ENCODE measurements at places on chromosomes 7 and 10. TPM values are rescaled to one million over a fixed set of nuclear protein-coding genes. Genes with fewer than 3 reads are reported as not detected.
A peak's percentile ranks its signal among the peaks of the same experiment; 100 is the strongest.

Gene CNPY1
- total RNA-seq: not detected

Gene A1CF
- total RNA-seq: not detected

Gene WNT2
- 4.7 TPM for total RNA-seq

Gene ZNF727
- total RNA-seq: 6.3 TPM

Gene HOXA5
- 8.0 TPM for total RNA-seq

Gene SPDYE5
- total RNA-seq: not detected

Gene AKR1C4
- total RNA-seq: not detected

- H3K4me3 ChIP-seq: no peak overlapping the region
- DNase-seq: no peak
- H3K4me1 ChIP-seq: no peaks in the 10 kb centered on the region
These were observed 216.1 kb downstream of the TWIST1 start for GRCh38 chr7:18901351-18901750.

DNA sequence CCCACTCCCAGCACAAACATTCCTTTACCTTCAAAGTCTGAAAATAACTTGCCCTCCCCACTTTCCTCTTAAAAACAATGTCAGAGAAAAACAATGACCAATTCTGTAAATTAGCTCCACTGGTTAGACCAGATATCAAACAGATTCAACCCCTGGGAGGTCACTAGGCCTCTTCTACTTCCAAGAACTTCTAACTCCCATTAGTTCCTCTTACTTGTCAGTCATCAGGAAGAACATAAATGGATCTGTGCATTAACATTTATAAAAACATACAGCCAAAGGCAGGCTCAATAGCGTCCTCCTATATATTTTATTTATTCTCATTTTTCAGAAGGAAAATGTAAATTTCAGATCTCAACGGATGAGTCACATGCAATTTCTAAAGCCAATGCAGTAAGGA is 2.2 kb downstream of the ELAPOR2 start:
- H3K4me1 ChIP-seq: no peaks in the 10 kb centered on the region
- no peak for DNase-seq
- no peak overlapping the region for H3K4me3 ChIP-seq

- H3K27me3 ChIP-seq: no peaks in the 10 kb centered on the region
- H3K27ac ChIP-seq: no peak overlapping the region
- peak; percentile 64 for DNase-seq
These were observed 5.7 kb upstream of the GDI2 start for GRCh38 chr10:5818894-5819293.

- no peaks in the 10 kb centered on the region for H3K27me3 ChIP-seq
- no peak overlapping the region for H3K27ac ChIP-seq
- H3K4me1 ChIP-seq: no peaks in the 10 kb centered on the region
- no peak for DNase-seq
These were observed 50.6 kb upstream of the CYP2C18 start for GRCh38 chr10:94632954-94633353.

DNA sequence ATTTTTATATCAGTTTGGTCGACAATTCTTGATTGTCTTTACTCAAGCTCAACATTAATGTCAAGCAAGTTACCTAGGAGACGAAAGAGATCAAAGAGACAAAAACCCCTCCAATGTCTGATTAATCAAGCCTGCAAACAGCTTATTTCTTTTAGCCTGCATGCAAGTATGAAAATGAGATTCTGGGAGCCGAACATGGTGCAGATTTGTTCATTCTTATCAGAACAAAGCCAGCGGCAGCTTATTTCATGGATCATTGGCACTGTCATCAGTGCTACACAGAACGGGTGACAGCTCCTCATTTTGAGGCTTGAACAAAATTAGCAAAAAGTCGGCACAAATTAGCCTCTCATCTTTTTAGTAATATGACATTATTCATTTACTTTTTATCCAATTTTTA is 26.5 kb downstream of the FAM204A start:
- H3K27ac ChIP-seq: no peak overlapping the region
- H3K27me3 ChIP-seq: no peaks in the 10 kb centered on the region
- no peak overlapping the region for H3K4me3 ChIP-seq
- no peak for DNase-seq

DNA sequence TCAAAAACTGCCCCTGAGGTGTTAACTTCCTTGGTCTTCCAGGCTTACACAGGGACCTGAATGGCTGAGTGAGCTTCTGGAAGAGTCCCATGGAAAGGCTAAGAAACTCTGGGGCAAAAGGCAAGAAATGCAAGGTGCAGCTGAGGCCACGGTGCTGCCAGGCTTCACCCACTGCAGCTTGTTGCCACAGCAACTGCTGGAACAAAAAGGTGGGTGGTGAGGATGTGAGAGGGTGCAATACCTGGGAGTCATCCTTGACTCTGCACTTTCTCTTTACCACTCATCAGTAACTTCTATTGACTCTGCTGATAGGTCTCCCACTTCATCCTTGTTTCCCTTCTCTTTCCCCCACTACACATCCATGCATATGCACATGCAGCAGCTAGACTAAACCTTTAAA is 258.6 kb downstream of the BMPER start:
- no peaks in the 10 kb centered on the region for H3K36me3 ChIP-seq
- H3K4me1 ChIP-seq: no peaks in the 10 kb centered on the region
- no peak overlapping the region for H3K4me3 ChIP-seq
- no peaks in the 10 kb centered on the region for H3K27me3 ChIP-seq
- H3K27ac ChIP-seq: no peak overlapping the region

GRCh38 chr10:74117738-74118137 is 32.9 kb downstream of the AP3M1 start:
- no peak overlapping the region for H3K27ac ChIP-seq
- DNase-seq: no peak
- H3K36me3 ChIP-seq: peaks cover 9% of the 10 kb centered on the region
- H3K27me3 ChIP-seq: no peaks in the 10 kb centered on the region

- H3K36me3 ChIP-seq: no peaks in the 10 kb centered on the region
- H3K4me3 ChIP-seq: no peak overlapping the region
- H3K27me3 ChIP-seq: no peaks in the 10 kb centered on the region
These were observed 50.1 kb upstream of the INPP5A start for GRCh38 chr10:132487241-132488135.

GRCh38 chr7:127578036-127578684 is 7.2 kb downstream of the GCC1 start:
- peak overlapping the region; percentile 15 for H3K27ac ChIP-seq
- DNase-seq: no peak
- H3K36me3 ChIP-seq: peaks cover 7% of the 10 kb centered on the region
- no peak overlapping the region for H3K4me3 ChIP-seq
- H3K27me3 ChIP-seq: no peaks in the 10 kb centered on the region

DNA sequence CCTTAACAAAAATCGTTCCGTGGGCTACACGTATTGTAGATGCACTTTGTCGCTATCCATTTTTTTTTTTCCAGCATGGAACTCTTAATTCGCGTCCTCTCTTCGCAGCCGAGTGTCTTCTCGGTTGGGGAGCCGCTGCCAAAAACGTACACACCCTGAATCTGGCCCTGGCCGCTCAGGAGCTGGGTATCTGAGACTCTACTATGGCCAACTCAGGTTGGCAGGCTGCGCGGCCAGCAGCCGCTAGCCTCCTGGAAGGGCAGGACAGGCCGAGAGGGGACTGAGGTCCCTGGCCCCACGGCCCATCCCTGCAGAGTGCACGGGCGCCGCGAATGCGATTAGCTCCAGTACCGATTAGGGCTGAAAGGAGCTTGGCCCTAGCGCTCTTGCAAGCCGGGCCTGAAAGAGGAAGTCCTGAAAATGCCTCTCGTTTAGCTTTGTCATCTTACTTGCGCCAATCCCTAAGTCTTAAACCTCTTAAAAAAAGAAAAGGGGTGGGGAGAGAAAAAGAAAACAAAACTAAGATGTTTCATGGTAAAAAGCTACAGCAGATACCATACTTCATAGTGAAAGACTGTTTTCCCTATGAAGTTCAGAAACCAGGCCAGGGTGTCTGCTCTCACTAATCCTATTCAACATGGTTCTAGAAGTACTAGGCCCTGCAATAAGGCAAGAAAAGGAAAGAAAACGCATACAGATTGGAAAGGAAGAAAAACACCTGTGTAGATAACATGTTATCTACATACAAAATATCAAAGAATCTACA is 113.2 kb upstream of the RHEB start:
- peak; percentile 87 for DNase-seq
- H3K4me1 ChIP-seq: peaks cover 6% of the 10 kb centered on the region
- peak overlapping the region; percentile 96 for H3K4me3 ChIP-seq
- H3K36me3 ChIP-seq: no peaks in the 10 kb centered on the region

- H3K4me3 ChIP-seq: no peak overlapping the region
- no peak overlapping the region for H3K27ac ChIP-seq
- DNase-seq: no peak
- H3K27me3 ChIP-seq: no peaks in the 10 kb centered on the region
These were observed 91.8 kb downstream of the SH3PXD2A start for GRCh38 chr10:103763374-103764202.

DNA sequence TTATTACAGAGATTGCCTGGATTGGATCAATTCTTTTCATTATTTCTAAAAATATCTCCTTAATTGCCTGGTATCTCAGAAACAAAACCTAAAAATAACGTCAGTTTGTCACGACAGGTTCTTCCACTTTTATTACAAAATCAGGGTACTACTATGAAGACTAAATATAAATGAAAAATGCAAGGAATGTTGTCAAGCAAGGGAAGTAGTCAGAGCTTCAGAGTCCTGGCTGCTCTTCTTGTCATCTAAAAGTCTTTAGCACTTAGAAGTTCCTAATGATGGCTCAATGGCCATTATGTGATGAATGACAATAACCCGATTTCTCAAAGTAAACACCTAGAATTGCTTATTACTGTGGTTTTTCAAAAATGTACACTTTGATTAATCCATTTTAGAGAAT is 192.2 kb downstream of the SEMA3A start:
- no peaks in the 10 kb centered on the region for H3K27me3 ChIP-seq
- no peaks in the 10 kb centered on the region for H3K36me3 ChIP-seq
- H3K4me1 ChIP-seq: no peaks in the 10 kb centered on the region
- no peak overlapping the region for H3K4me3 ChIP-seq
- DNase-seq: no peak
- no peak overlapping the region for H3K27ac ChIP-seq

GRCh38 chr7:584122-584465 is 64.4 kb upstream of the PDGFA start:
- no peaks in the 10 kb centered on the region for H3K36me3 ChIP-seq
- no peak overlapping the region for H3K4me3 ChIP-seq
- DNase-seq: peak; percentile 69
- H3K4me1 ChIP-seq: no peaks in the 10 kb centered on the region
- H3K27ac ChIP-seq: no peak overlapping the region

DNA sequence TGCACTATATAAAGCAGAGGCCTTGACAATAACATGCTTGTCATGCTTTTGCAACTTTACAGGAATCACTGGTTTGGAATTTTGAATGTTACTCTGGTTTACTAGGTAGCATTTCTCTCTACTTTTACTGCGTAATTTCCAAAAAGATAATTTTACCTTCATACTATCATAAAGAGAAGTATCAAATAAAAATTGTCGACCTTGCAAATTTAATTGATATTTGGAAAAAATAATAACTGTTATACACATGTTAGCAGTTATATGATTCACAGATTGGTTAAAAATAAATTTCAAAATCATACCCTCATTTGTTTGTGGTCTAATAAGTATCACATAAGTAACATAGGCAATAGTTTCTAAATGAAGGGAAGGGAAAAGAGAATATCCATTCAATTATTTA is 228.5 kb upstream of the CACNA2D1 start:
- H3K27me3 ChIP-seq: no peaks in the 10 kb centered on the region
- no peaks in the 10 kb centered on the region for H3K36me3 ChIP-seq
- H3K4me3 ChIP-seq: no peak overlapping the region
